Stimulated activated CD4-positive, alpha-beta T cell treated with anti-CD3 and anti-CD28 coated beads, TNF-alpha, amount 100 ng/mL, for 1 hour (primary cell): ENCODE measurements at places on chromosomes 2 and 18.

DNA sequence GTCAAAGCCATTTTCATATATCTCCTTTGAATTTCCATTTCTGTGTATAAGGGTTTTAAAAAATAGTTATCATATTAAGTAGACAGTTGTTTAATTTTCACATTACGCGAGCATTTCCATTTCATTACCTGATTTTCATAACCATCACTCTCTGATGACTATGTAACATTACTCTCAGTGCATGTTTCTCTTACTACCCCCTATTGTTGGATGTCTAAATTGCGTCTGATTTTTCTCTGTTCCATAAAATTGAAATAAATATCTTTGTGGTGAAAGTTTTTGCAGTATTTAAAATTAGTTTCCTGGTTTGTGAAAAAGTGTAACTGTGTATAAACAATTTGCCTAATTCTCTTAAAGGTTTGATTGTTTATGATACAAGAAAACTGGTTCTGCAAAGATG, 123.8 kb downstream of the MYO1B start:
- no peak for DNase-seq

GRCh38 chr2:42897358-42897757, 105.0 kb upstream of the HAAO start:
- DNase-seq = no peak

DNA sequence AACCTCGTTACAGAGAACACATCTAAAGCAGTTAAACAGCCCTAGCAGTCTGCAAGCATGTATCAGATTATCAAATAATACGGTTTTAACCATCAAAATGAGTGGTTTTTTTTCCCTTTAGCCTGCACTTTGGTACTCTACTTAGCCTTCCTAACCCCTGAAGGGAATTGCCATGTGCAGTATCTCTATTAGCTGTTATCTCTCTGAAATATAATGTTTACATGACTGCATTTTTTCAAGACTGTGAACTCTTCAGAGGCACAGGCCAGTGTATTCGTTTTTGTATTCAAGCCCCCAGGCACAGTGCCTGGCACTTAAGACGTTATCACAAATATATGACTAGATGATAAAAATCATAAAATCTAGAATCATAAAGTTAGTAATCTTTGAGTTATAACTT, 509.5 kb downstream of the PARD3B start:
- no peak for DNase-seq

GRCh38 chr2:65388051-65388531, 44.3 kb downstream of the SPRED2 start:
- no peak for DNase-seq

DNA sequence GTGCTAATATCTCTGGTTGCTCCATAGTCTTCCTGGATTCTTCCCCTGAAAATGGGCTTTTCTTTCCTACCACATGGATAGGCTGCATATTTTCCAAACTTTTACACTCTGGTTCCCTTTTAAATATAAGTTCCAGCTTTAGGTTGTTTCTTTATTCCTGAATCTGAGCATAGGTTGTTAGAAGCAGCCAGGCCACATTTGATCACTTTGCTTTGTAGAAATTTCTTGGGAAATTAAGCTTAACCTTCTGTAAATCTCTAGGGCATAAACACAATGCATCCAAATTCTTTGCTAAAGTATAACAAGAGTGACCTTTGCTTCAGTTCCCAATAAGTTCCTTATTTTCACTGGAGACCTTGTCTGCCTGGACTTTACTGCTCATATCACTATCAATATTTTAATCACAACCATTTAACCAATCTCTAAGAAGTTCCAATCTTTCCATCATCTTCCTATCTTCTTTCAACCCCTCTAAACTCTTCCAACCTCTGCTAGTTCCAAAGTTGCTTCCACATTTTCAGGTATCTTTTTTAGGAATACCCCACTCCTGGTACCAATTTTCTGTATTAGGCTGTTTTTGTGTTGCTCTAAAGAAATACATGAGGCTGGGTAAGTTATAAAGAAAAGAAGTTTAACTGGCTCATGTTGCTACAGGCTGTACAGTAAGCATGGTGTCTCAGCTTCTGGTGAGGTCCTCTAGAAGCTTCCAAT, 389.6 kb upstream of the HS6ST1 start:
- no peak for DNase-seq

DNA sequence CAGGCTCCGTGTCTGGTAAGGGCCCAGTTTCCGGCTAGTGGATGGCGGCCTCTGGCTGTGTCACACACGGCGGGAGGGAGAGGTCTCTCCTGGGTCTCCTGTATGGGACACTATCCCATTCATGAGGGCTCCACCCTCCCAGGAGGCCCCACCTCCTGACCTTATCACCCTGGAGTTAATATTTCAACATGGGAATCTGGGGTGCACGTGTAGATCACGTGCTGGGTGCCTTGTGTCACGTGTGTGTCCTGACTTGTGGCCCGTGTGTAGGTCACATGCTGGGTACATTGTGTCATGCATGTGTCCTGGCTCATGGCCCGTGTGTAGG, 9.9 kb downstream of the NEU4 start:
- DNase-seq = no peak

- DNase-seq = no peak
Observed at GRCh38 chr2:40244675-40245074, 207.2 kb downstream of the SLC8A1 start.

- no peak for DNase-seq
Observed at GRCh38 chr2:132659331-132659730, 10.7 kb downstream of the LYPD1 start.

DNA sequence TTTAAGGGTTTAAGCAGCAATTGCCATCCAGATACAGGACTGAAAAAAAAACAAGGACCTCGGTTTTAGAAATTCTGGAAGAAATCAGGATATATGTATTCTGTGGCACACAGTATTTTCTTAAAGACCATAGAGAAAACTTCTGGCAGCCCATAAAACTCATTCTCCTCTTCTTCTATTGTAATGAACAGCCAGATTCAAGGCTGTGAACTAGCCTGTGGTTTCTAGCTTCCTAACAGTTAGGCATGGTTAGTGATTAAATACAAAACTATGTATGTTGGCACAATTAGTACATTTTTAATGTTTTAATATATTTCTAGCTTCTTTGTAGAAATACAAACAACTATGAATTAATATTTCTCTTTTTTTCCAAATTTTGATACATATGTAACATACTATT, 555.7 kb downstream of the DSC3 start:
- DNase-seq = no peak
